ENCODE measurements at places on chromosomes 6 and 20.

DNA sequence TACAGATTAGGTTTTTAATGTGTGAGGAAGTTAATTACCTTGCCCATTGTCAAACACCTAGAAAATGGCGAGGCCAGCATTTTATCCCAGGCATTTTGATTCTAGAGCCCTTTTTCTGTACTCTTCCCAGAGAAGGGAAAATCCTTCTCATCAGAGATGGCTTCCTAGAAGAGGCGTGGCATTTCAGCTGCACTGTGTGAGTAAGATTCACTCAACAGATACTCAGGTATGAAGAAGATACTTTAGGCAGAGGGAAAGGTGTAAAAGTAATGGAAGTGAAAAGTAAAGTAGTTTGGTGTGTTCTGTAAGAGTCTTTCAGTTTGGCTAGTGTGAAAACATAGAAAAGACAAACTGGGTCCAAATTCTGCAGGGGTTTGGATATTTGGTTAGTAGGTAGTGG, 113.8 kb downstream of the MAP3K4 start:
- no peak for DNase-seq

- DNase-seq: no peak
Measured at GRCh38 chr6:148037496-148037895, 305.1 kb upstream of the SASH1 start.

DNA sequence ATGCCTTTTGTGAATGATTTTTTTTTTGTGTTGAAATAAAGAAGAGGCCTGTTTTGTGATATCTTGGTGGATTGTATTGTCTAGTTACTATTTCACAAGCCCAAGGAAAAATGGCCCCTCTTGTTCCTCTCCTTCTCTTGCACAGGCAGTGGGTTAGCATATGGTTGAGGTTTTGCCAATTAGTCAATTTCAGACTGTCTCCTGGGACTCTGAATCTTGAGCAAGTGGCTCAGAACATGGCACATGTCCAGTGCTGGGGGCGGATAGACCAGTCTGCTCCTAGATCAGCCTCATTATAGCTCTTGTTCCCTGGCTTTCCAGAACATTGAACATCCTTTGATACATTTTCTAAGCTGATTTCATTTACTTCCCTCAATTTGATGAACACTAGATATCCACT, 589.2 kb downstream of the PHF3 start:
- DNase-seq: no peak

- no peak for DNase-seq
Measured at GRCh38 chr6:20024316-20024673, 187.1 kb downstream of the ID4 start.

GRCh38 chr20:49515586-49515985, 33.1 kb upstream of the KCNB1 start:
- DNase-seq: no peak

DNA sequence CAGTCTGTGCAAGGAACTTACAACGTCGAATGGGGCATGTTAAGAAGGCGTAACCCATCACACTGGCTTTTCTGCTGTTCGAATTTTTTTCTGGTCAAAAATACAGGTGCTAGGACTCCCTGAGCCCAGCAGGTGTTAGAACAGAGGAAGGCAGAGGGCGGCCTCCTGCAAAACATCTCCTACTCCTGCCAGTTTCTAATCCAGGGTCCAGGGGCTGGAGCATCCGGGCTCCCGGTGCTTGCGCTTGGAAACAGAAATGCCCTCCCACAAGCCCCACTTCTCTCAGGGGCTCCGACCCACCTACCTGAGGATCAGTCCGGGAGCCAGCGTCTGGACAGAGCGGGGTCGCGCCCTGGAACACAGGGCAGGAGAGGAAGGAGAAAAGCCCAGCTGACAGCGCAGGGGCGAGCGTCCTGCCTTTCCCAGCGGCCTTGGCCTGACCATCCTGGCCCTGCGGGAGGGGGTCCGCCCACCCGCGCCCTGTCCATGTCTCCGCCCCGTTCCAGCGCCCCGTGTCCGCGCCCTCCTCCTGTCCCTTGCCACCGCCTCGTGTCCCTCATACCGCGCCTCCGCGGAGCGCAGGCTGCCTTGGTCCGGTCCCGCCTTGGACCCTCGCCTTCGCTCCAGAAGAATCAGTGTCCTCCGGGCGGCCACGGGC, 14.8 kb upstream of the LPA start:
- no peak for DNase-seq

- DNase-seq: no peak
Measured at GRCh38 chr20:49630396-49630951, 62.5 kb upstream of the PTGIS start.

GRCh38 chr20:2799688-2800520, 523 bp downstream of the CPXM1 start:
- no peak for DNase-seq

GRCh38 chr20:61804752-61805295, 260.9 kb downstream of the TAF4 start:
- DNase-seq: no peak

GRCh38 chr20:43458422-43458924, 777 bp downstream of the SRSF6 start:
- DNase-seq: no peak

DNA sequence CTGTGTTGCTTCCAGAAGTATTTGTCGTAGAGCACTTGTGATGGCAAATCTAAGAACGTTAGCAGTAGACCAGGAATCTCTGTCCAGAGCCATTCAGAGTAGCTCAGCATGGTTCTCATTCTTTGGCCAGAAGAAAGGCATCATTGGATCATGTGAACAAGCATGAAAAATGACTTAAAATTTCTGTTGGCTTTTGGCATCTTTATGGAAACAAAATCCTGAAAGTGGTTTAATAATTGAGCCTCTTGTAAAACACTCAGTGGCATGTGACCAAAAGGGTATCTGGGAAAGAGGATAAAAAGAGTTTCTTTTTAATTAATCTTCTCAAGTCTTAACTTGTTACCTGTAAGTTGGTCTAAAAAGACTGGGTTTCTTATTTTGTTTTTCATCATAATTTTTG, 55.2 kb downstream of the PTPN1 start:
- no peak for DNase-seq

- no peak for DNase-seq
Measured at GRCh38 chr6:93218096-93218495, 201.3 kb downstream of the EPHA7 start.

- DNase-seq: no peak
Measured at GRCh38 chr6:75409928-75410327, 83.7 kb downstream of the FILIP1 start.

GRCh38 chr6:157217198-157217893, 106.0 kb downstream of the TMEM242 start:
- no peak for DNase-seq

DNA sequence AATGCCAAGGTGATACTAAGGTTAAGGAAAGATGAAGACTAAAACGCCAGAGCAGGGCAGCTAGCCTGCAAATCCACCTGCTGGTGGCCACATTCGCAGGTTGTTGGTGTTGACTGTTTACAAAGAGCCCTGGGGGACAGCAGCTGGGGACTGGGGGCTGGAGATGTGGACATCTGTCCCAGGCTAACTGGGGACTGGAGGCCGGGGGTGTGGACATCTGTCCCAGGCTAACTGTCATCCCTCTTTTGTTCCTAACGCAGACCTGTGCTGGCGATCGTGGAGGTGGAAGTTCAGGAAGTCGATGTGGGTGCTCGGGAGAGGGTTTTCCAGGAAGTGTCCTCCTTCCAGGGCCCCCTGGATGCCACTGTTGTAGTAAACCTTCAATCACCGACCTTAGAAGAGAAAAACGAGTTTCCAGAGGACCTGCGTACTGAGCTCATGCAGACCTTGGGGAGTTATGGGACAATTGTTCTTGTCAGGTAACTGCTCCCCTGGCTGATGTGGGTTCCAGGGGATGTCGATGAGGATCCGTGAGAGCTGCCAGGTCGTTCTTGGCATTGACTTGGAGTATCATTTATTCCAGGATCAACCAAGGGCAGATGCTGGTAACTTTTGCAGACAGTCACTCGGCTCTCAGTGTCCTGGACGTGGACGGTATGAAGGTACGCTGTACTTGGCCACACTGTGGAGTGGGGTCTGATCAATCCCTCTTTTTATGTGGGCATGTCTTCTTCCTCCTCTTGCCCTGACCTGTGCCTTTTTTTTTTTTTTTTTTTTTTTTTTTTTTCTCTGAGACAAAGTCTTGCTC, 87.0 kb downstream of the SERAC1 start:
- no peak for DNase-seq

- DNase-seq: no peak
Measured at GRCh38 chr6:13923527-13924145, 1.1 kb upstream of the RNF182 start.

GRCh38 chr20:24916412-24916811, 32.7 kb upstream of the CST7 start:
- no peak for DNase-seq

GRCh38 chr6:15769511-15770018, 106.7 kb upstream of the DTNBP1 start:
- no peak for DNase-seq

GRCh38 chr6:25596928-25597818, 54.8 kb upstream of the SCGN start:
- no peak for DNase-seq

DNA sequence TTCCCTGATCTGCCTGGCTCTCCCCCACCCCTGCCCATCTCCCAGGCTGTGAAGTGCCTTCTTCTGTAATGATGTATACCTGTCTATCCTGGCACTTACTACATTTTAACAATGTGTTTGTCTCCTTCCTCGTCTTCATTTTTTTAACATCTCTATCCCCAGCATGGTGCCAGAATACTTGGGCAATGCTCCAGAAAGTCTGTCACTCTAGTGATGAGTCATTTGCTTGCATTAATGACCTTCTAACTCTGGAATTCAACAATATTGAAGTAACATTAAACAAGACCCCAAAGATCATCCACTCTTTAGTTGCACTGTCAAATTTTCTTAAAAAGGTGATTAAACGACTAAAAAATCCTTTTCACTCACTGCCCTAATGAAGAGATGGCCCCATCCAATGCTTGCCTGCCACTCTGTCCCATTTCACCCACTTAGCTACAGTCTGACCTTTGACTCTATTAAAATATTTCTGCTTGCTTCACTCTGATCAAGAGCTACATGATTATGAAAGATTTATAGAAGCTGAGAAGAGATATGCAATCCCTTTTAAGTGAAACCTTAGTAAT, 7.7 kb upstream of the KLHL31 start:
- no peak for DNase-seq

DNA sequence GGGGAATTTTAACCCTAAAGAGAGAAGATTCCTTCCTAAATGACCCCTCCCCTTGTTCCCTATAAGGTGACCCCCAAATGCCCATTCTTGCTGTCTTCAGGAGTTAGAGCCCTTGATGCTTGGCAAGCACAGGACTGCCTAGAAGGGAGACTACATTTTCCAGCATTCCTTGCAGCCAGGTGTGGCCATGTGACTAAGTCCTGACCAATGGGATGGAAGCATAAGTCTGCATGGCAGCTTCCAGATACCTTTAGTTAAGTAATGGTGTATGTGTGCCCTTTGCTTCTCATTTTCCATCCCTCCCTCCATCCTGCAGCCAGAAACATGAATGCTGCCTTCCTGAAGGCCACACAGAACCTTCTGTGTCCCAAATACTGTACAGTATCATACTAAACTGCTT, 5.5 kb downstream of the BFSP1 start:
- DNase-seq: no peak

- DNase-seq: no peak
Measured at GRCh38 chr20:24465159-24465558, 4.3 kb upstream of the SYNDIG1 start.

GRCh38 chr6:120604510-120604909, 729.8 kb downstream of the TBC1D32 start:
- no peak for DNase-seq

DNA sequence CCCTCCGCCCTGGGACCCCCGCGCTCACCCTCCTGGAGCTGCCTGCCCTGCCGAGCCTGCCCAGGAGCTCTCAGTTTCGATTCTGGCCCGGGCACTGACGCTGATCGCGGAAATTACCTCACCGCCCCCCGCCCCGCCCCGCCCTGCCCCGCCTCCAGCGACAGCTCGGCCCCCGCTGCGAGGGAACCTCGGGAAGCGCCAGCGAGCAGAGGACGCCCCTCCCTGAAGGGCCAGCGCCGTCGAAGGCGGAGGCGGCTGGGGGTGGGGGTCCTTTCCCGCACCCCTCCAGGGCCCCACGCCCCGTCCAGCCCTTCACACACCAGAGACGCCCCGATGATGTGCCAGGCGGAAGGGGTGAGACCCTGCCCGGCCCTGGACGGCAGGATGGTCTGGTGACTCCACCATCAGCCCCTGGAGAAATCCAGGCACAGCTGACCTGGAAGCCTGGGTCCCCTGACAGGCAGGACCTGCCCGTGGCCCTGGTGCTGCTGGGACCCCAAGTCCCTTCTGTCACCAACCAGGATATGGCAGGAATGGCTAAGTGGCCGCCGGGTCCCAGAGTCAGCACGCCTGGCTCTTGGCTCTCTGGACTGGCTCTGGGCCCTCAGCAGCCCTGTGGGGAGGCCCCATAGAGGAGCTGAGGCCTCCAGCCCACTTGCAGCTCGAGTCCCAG, at the start of gene HELZ2:
TSS of gene HELZ2 (minus strand) at position 84 of the 673 bp plus-strand sequence. CDS start 1,854 bp downstream, outside the sequence.
- DNase-seq: peak; percentile 56

DNA sequence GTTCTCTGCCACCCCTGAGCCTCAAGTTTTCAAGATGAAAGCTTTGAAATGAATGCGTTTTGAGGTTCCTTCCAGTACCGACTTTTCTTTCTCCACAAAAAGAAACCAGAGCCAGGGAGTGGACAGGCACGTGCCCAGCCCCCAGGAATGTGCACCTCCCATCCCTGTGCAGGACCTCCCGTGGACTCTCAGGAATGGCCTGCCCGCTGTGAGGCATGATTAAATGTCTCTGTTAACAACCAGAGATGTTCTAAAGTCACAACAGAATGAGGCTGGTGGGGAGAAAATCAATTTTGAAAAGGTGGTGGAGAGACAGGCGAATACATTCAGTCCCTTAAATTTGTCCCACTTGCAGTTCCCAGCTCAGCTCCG, 1.5 kb downstream of the TGM3 start:
- no peak for DNase-seq

- no peak for DNase-seq
Measured at GRCh38 chr6:112636650-112637262, 289.6 kb downstream of the RFPL4B start.

- no peak for DNase-seq
Measured at GRCh38 chr6:42279966-42280629, 62.4 kb upstream of the MRPS10 start.

DNA sequence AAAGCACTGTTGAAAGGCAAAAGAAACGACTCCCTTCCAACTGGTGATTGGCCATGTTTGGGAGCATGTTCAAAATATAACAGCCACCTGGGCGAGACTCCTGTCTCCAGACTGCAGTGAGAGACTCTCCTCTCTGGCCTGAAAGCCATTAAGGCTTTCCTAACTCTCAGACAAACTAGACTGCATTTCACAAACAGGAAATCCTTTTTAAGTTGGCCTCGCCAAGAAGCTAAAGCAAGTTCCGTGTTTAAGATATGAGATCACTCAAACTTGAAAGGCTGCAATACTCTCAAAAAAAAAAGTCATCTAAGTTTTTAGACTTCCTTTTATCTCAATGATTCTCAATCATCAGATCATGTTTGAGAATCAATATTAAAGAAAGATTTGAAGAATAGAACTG, 117.0 kb downstream of the TFAP2A start:
- DNase-seq: no peak

Measured in stimulated activated CD8-positive, alpha-beta memory T cell treated with anti-CD3 and anti-CD28 coated beads, Interleukin-4, amount 100 ng/mL, for 1 hour (primary cell).